ENCODE measurements at places on chromosomes 6 and 20.

- peak; percentile 4 for DNase-seq
Observed at GRCh38 chr6:3803627-3804468, 45.3 kb upstream of the FAM50B start.

GRCh38 chr20:64245746-64246595, 9.6 kb upstream of the PCMTD2 start:
- no peak for DNase-seq

DNA sequence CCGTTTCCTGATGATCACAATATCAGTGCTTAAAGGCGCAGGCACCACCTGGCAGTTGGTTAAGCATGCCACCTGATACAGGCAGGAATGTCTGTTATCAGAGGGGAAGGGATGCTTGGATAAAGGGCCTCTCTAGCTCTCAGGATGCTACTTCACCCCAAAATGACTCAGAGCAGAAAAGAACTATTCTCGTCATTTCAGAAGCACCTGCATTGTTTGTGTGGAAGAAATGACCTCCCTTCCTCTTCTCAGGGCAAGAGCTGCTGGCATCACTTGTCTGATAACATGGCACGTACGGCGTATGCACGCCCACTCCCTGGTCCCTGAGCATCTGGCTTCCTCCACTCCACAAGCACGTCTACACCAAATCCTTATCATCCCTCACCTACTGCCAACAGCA, 47.3 kb downstream of the ATP9A start:
- DNase-seq: no peak

GRCh38 chr6:20207088-20207418, 5.2 kb downstream of the MBOAT1 start:
- no peak for DNase-seq

DNA sequence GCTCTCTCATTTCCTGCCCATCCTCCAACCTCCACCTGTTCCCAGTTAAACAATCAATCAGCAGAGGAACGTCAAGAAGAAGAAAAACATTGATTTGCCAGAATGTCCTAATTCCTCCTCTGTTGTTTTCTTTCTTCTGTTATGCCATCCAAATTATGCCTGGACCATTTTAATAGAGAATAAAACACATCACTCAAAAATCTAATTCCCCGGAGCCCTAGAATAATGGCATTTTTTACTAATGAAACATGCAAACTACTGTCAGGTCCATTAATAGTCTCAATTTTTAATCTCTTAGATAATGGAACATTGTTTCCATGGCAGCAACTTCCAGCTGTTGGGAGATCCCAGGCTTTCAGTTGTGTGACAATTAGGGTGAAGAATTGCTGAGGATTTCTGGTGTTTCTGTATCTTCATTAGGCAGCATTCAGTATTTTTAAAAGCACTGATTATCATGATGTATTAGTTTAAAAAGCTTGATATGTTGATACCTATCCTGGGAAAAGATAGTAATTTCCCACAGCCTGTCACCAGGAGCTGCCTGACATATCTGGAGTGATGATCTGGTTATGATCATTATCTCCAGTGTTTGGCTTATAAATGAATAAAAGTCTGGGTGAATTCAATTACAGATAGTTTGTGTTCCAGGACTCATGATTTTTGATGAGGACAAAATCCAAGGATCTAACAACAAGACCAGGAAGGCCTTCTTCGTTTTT, 209.8 kb downstream of the TPBG start:
- no peak for DNase-seq

DNA sequence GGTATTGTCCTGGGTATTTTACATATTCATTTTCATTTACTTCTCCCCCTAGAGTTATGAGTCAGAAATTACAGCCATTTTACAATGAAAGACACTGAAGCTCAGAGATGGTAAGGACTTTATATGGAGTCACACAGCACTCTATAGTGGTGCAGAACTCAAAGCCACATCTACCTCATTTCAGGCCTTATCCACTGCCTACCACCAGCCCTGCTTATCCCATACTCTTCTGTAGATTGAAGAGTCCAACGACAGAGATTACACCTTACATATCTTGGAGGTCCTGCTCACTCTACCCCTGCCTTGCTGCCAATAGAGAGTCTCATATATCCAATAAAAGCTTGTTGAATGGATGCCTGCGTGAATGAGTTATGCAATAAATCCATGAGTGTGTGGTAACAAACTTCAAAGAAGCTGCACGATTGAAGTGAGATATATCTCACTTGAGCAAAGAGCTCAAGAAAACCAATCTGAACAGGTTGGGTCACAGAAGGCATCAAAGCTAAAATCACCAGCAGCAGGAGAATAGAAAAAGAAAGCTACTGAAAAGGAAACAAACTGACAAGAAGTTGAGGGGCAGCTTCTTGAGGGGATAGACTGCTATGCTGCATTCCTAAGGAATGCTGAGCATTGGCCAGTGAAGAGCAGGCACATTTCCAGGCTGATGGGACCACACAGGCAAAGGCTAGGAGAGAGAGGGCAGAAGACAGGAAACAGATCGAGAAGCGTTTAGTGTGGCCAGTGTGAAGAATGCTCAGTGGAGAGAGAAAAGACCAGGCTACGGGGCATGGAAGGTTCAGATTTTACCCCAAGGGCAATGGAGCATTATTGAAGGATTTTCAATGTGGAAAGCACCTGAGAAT, 585.6 kb downstream of the DHX35 start:
- DNase-seq: no peak

DNA sequence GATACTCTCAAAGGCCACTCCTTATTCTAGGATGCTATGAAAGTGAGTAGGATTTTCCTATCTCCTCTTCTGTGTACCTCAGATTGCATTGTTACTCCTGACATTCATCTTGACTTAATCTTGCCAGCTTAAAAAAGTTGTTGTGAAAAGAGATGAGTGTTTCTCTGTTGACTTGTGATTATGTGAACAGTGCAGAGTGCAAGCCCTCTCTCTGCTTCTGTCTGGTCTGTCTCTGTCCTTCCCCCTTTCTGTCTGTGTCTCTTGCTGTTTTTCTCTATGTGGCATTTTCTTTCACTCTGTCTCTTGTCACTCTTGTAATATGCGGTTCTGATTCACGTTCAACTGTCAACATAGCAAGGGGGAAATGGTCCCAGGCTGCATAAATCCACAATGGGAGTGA, 306.6 kb downstream of the FARS2 start:
- DNase-seq: no peak

- no peak for DNase-seq
Observed at GRCh38 chr6:95119927-95120326, 457.4 kb upstream of the MANEA start.

DNA sequence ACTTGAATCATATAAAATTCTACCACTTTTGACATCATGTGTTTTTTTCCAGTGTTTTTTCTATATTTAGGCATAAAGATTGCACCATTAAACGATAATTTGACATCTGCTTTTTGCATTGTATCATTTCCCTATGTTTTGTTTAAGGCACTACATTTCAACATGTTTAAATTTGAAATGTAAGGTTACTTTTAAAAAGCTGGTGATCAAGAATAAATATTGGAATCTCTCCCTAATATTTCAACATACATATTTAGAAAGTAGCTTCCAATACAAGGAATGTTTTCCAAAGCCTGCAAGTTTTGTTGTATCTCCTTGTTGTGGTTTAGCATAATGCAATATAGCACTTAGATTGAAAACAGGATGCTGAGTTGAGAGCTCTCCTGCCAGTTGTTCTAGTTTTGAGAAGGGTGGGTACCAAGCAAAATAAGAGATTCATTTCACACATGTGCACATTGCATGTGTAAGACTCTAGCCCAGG, 76.5 kb downstream of the SYNJ2 start:
- DNase-seq: no peak

DNA sequence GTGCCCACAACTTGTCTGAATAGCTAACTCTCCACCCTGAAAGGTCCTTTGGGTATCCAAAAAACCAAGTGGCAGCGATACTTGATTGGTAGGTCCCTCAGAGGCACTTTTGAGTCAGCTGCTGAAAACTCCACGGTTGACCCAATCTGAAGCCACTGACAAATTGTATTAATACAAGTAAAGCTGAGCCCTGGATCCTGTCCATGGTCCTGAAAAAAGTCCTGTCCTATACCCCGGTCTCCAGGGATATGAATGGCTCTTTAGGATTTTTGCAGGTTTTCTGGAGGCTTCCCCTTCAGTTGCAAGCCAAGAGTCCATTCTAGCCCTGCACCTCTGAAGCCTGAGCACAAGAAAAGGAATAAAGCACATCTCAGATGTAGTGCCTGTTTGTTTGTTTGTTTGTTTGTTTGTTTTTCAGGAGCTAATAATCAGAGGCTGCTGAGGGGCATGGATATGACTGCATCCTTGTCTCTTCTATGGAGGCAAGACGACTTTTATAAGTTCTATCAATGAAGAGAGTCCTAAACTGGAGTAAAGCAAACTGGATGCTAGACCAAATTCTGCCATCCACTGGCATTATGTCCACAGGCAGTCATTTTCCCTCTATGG, 1.7 kb upstream of the SLC12A5 start:
- DNase-seq: no peak

- DNase-seq: no peak
Observed at GRCh38 chr6:66962082-66962481, 1255.1 kb upstream of the EYS start.

GRCh38 chr6:137781639-137782038, 85.4 kb upstream of the TNFAIP3 start:
- no peak for DNase-seq

- no peak for DNase-seq
Observed at GRCh38 chr20:11331096-11331495, 586.6 kb upstream of the BTBD3 start.

DNA sequence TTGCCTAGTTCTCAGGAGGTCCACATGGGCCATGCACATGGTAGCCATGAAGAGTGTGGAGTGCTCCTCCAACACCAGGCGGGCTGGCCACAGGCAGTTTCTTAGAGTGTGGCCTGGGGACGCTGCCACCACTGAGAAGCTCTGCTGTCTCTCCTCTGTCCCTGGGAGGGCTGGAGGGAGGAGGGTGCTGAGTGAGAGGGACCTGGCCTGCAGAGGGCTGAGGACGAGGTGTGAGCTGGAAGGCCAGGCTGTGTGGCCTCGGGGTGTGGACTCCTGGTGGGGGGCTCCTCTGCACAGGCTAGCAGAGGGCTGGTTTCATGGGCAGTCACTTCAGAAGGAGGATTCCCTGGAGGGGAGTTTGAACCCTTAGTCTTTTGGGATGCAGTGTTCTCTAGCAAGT, 39.7 kb downstream of the SYNJ2 start:
- DNase-seq: no peak

DNA sequence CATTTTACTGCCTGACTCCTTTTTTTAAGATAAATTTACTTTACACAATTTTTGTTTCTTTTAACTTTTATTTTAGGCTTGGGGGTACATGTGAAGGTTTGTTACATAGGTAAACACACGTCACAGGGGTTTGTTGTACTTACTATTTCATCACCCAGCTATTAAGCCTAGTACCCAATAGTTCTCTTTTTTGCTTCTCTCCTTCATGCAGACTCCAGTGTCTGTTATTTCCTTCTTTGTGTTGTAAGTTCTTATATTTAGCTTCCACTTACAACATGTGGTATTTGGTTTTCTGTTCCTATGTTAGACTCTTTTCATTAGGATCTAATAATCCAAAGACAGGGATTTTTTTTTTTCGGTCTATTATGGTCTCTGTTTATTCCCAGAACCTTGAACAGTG, 83.5 kb upstream of the CCN6 start:
- no peak for DNase-seq

GRCh38 chr20:848193-848592, 14.7 kb downstream of the FAM110A start:
- no peak for DNase-seq

GRCh38 chr20:33490934-33491656, 1.2 kb downstream of the CBFA2T2 start:
- DNase-seq: no peak

DNA sequence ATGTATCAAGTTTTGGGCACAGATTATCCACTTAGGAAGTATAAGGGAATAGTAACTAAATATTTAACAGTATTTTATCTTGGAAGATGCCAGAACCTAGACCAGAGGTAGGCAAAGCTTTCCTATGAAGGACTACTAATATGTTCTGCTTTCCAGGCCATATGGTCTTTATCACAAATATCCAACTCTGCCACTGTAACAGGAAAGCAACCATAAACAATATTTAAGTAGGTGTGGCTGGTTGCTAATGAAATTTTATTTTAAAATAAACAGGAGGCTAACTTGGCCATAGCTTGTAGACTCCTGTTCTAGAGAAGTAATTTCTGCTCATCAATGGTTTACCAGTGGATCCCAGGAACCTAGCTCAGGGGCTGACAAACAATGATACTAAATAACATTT, 39.4 kb downstream of the NOL7 start:
- DNase-seq: no peak

DNA sequence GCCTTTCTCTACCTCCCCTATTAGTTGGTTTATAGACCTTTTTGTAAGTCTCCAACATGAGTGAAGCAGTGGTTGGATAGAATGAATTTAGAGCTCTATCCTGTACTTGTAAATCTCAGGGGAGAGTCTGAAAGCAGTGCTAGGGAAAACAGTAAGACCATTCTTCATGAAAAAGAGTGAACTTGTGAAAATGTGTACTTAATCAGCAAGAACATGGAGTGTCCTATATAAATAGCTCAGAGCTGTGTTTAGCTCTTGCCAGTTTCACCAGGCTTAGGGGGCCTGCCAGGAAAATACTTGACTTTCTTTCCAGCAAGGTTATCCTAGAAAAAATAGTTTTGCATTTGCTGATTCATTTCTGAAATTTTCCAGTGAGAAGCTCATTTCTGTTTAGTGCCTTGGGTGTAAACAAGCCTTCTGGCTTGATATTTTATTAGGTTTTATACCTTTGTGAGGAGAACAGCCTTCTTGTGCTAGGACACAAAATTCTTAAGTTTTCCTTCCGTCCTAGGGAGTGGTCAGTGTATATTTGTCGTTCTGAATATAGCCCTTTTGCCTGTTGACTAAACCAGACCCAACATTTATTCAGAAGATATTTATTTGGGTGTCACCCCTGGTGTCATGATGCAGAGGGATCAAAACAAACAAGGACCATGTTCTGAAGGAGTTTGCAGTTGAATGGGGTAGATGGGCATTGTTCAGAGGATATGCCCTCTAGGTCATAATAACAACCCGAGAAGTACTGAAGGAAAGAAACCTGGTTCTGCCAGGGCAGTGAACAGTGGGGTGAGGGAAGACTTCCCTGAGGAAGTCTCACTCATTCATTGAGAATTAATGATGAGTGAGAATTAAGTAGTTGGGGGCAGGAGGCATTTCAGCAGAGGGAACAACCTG, 7.6 kb downstream of the ARFGEF2 start:
- DNase-seq: no peak

DNA sequence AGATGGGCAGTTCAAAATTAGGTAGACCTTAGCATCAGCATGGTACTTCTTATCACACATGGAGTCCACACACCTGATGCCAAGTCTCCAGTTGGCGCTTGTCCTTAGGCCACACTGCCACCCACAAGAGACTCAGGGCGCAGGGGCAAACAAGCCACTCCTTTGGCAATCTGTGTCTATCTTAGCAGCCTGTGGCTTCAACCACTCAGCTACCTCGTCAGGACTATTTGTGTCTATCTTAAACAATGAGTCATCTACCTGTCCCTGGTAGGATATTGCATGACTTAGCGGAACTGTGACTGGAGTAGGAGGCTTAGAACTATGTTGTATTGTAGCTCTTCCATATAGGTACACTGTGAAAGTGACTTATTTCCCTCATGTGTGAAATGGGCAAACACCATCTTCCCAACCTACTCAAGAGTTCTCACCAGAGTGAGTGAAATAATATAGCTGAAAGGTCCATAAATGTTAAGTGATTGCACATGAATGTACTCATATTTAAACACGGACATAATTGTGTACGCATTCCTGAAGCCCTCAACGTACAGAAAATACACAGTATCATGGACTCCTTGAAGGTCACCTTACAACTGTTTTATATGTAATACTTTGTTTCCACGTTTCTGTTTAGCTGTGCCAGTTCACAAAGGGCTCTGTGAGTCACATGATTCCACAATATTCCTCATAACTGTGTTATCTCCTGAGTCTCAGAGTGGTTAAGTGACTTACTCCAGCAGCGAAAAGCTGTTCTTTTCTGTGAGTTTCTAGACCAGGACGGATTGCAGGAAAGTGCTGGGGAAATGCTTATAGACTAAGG, 1.6 kb downstream of the TRIM27 start:
- DNase-seq: no peak
